ENCODE measurements at places on chromosomes 1 and 21.

GRCh38 chr1:152473887-152474537, 36.6 kb upstream of the LCE5A start:
- no peak for DNase-seq

GRCh38 chr1:212645546-212646543, 37.3 kb downstream of the ATF3 start:
- no peak for DNase-seq

DNA sequence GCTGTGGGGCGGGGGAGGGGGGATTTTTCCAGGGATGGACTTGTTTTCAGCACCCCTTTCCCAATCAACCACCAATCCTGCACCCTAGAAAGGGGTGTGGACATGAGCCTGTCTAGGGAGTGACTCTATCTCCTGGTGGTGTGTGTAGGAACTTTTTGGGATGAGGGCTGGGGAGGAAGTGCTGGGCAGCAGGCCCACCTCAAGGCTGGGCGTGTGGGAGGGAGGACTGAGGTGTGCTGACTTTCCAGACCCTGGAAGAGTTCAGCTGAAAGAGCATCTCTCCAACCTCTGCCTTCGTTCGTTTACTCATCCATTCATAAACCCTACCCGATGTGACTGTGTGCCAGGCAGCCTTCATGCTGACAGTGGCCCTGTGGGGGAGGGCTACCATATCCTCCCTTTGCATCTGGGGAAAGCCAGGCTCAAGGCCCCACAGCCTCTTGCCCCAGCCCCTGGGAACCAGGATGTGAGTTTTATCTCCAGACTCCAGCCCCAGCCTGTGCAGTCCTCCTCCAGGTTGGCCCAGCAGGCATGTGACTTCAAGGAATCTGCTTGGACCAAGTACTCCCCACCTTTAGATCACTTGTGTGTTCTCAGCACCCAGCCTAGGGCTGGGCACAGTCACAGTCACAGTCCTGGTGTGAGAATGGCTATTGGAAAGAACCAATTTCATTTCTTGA, 6.7 kb downstream of the KNCN start:
- no peak for DNase-seq

DNA sequence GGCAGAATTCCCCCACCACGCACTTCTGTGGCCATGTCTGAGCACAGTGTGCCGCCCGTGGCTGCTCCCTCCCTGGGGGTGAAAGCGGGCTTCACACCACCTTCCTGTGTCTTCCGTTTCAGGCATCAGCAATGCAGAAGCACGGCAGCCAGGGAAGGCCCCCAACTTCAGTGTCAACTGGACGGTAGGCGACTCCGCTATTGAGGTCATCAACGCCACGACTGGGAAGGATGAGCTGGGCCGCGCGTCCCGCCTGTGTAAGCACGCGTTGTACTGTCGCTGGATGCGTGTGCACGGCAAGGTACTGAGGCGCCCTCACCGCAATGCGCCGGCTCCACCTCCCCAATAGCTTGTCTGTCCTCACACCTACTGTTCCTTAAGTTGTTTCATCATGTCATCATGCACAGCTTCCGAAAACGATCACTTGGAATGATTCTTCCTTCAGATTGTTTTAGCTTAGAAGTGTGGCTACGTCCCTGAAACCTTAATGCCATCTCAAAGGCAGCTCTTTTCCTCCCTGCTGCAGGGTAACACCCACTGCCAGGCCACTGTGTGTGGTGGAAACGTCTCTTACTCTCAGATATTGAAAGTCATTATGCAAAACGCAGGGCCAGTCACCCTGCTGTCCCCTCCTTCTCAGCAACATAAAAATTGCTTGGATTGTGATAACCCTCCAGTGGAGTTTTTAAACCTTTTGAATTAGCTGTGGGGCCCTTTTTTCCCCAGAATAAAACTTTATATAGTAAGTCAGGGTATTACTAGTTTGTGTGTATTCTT, 66.8 kb downstream of the POFUT2 start:
- no peak for DNase-seq

GRCh38 chr1:16720351-16721223, 19.7 kb upstream of the RNU1-4 start:
- DNase-seq: no peak

Data from fibroblast of skin of right biceps (primary cell).